ENCODE measurements at places on chromosomes 7 and 10.

DNA sequence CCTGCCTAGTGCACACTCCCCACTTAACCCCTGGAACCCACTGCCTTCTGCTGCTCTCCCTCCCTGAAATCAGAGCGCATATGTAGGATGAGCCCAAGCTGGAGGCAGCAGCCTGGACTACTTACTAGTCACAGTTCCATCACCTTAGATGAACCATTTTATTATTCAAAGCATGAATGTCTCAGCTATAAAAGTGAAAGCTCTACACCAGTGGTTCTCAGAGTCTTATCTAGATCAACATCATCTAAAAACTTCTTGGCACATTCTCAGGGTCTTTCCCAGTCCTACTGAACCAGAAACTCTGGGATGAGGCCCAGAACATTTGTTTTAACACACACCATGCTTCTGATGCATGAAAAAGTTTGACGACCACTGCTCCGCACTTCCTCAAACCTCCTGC lies 100.3 kb upstream of the ANK3 start:
- no peak for DNase-seq

DNA sequence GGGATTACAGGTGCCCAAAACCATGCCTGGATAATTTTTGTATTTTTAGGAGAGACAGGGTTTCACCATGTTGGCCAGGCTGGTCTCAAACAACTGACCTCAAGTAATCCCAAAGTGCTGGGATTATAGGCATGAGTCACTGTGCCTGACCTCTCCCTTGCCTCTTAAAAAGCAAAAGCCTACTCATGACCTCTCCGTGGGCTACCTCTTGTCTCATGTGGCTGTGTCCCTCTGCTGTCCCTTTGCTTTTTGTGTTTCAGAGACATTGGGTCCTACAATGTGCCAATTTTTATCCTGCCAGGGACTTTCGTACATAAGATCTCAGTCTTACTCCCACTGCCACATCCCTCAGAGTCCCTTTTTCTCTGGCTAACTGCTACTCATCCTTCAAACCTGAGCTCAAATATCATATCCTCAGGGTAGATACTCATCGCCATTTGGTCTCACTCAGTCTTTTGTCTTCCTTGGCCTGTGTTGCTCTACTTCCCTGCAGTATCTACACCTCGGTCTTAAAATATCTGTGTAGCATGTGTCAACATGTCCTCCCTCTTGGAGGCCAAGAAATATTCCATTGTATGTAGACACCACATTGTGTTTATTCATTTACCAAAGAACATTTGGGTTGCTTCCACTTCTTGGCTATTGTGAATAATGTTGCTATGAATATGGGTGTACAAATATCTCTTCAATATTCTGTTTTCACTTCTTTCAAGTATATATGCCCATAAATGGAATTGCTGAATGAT lies 465.0 kb upstream of the KLF6 start:
- DNase-seq: no peak

DNA sequence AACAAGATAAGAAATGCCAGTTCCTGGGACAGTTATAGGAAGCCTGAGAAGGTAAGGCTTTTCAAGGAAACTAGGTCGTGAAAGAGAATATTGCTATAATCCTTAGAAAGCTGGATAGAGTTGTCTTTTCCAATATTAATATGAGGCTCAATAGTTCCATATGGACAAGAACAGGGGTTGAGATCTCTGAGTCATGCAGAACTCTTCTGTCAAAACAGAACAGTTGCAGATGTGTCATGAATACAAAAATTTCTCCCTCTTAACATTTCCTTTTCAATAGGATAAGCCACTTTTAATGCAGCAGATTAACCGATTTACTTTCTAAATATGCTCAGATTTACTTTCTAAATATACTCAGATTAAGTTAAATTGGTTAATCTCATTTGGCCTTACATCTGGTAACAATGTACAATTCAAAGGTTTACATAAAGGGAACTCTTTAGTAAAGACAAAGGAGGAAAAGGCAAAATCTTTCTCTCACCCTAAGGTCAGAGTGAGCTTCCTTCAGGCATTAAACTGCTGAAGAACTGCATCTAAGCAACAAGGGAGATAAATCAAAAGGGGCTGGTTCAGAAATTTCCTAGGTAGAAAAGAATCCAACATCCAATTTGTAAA lies 104.7 kb upstream of the PCDH15 start:
- DNase-seq: no peak

- DNase-seq: no peak
Observed at GRCh38 chr7:35846816-35847412, 46.1 kb downstream of the SEPTIN7 start.

- DNase-seq: no peak
Observed at GRCh38 chr7:147245274-147245673, 1128.7 kb downstream of the CNTNAP2 start.

Data from central memory CD4-positive, alpha-beta T cell (primary cell).